Peyer's patch (tissue), 4 donors: ENCODE measurements at places on chromosomes 3 and 15. TPM values are rescaled to one million over a fixed set of nuclear protein-coding genes. Genes with fewer than 3 reads are reported as not detected.

Gene NDUFAF3
- 122 TPM for total RNA-seq

Gene SAMMSON
- not detected for total RNA-seq

DNA sequence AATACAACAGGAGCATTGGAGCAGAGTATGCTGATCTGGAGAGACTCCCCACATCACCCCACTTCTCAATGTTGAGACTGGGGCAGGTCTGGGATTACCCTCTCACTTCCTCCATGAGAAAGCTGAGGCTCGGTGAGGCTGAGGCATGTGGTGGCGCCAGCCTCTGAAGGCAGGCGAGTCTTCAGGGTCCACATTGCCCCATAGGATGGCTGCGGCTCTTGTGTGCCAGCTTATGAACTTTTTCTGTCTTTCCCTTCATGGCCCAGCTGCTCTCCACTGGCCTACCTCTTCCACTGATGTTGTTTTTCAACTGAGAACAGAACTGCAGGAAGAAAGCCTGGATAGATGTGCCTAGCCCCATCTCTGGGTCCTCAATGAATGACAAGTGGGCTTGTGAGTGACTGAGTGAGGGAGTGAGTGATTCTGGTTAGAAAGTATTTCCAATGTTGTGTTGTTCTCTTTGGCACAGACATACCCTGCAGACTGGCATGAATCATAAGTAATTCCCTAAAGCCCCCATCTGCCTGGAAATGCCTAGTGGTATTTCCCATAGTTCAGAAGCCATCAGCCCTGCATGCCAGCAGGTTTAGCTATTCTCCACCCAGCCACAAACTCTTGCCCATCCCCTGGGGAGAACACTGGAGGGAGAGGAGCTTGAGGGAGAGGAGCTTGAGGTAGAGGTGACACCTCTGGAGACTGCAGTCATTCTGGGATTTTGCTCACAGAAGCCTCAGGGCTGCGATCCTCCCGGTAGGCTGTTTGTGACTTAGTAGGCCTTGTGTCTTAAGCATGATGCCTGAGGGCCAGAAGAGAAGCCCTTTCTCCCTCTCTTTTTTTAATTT lies 56.9 kb downstream of the AMOTL2 start:
- DNase-seq, result no peak

GRCh38 chr3:187994221-187995042 lies 159.5 kb upstream of the LPP start:
- no peak for DNase-seq

DNA sequence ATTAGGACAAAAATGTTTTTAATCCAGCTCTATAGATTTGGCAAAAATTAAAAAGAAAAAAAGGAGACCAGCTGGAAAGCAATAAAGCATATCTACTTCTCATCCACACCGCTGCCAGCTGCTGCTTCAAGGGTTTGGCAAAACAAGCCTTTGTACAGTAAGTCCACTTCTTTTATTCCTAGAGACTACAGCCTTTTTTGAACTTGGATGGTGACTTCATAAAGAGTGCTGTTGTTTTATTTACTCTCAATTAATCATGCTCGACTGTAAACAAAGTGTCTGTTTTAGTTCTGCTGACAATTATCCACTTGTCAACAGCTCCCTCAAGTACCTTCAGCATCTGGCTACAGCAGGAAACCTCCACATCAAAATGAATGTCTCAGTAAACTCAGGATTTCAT lies 12.3 kb upstream of the FOXB1 start:
- no peak for DNase-seq
